ENCODE measurements at places on chromosomes 3 and 15.

DNA sequence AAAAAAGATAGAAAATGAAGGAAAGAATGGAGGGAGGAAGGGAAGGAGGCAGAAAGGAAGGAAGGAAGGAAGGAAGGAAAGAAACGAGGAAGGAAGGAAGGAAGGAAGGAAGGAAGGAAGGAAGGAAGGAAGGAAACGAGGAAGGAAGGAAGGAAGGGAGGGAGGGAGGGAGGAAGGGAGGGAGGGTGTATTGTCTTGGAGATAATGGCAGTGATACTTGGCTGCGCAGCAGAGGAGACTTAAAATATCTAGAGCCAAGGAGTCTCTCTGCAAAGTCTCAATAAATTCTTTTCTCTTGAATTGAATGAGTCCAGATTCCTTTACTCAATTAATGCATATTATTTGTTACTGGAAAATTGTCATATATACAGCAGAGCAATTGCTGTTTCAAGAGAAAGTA, 1059.7 kb downstream of the ZPLD1 start:
- no peak for DNase-seq

DNA sequence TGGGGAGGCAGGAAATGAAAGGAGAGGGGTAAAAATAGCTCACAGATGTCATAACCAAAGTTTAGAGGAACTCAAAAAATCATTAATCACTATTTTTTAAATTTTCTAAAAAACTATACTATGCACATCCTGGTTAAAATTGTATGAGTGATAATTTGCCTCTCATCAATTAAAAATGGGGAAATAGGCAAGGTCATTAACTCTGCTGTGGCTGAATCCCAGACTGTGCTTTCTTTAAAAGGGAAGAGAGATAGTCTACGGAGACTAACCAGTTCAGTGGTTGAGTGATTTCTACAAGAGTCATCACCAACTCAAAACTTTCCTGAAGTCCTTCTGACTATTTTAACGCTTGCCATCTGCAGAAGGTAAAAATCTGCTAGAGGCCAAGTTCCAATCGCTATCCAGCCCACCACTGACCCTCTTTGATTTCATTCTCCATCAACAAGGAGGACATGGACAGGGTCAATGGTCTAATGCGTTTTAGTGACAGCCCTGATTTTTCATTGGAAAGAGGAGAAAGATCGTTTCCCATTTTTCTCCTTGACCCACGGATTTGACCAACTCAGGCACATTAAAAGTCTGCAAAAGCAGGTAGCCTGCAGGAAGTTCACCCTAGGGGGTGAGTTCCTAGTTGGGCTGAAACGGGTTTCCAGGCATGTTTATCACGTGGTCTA, 850 bp downstream of the SUCLG2 start:
- DNase-seq, result no peak

- DNase-seq, result no peak
Observed at GRCh38 chr3:6935970-6936369, 75.1 kb downstream of the GRM7 start.

DNA sequence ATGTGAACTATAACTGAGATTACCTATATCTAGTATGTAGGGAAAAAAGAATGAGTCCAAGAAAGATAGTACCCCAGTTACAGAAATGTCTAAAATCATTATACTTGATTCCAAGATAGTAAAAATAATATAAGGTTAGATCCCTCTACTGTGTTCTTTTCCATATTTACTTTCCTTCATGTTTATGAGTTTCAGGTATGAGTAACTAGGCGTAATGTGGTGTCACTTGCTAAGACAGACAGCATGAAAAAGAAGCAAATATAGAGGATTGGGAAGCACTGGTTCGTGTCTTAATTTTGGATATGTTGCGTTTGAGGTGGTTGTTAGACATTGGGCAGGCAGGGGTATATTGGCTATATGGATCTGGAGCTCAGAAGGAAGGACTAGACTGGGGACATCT, 168.1 kb upstream of the PFN2 start:
- no peak for DNase-seq

DNA sequence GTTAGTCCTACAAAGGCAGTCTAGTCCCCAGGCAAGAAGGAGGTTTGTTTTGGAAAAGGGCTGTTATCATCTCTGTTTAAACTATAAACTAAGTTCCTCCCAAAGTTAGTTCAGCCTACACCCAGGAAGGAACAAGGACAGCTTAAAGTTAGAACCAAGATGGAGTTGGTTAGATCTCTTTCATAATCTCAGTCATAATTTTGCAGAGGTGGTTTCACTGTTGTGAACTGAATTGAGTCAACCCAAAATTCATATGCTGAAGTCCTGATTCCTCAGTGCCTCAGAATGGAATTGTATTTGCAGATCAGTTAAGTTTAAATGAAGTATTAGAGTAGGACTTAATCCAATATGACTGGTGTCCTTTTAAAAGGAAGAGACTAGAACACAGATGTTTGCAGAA, 101.0 kb upstream of the C3orf80 start:
- DNase-seq, result no peak

GRCh38 chr3:142888481-142889211, at the start of gene PCOLCE2:
Gene PCOLCE2 (minus strand): TSS chr3:142889083. CDS start chr3:142888896, 187 bp downstream.
- peak; percentile 21 for DNase-seq

DNA sequence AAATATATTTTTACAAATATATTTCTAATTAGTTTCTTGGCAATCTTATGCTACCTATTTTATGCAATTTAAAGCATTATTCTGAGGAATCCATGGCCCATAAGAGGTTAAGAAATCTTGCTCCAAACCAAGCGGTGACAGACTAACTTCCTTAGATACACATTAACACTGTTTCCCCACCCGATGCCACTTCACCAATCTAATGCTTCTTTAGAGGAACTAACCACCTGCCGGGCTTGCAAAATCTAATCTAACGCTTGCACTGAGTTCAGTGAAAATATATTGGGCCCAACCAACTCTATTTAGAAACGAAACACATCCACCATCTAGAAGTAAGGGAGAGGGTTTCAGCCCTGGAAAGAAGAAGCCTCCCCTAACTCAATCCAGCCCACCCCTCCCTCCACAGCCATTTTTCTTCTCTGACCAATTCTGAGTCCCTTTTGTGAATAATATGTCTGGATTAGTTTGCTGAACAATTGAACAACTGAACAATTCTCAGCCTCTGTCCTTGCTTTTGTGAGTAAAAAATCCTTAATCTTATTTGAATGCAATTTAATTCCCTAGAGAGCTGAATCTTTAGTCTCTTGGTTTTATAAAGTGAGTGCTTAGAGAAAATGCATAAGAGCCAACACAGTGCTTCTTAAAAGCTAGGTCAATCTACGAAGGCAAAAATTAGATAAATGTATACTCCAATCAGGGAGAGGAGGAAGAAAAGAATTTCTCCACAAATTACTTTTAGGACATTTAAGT, 150.4 kb upstream of the ADAMTS9 start:
- DNase-seq, result no peak

DNA sequence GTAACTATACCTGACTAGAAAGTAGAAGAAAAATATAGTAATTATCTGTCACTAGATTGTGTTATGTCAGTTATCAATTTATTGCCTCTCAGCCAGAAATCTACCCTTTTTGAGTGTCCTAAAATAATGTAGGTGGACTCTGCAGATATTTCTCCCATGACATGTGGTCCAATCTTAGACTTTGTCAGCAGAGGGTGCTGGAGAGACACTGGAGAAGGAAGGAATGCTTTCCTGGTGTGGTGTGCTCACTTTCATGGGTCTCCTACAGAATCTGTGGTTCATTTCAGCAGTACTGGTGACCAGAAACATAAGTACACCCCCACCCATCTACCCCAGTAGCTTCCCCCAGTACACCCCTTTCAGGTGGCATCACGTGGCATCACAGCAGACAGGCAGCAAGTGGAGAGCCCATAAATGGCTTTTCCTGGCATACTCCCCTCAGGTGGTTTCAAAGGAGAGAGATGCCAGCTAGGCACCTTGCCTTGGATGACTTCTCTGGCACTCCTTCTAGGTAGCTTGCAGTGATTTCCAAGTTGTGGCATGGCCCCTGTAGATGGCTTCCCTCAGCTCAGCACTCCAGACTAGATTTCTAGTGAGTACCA, 114.7 kb downstream of the GADL1 start:
- no peak for DNase-seq

- no peak for DNase-seq
Observed at GRCh38 chr3:14836049-14836468, 17.3 kb downstream of the FGD5 start.

- no peak for DNase-seq
Observed at GRCh38 chr3:53211706-53212702, 43.8 kb downstream of the TKT start.

DNA sequence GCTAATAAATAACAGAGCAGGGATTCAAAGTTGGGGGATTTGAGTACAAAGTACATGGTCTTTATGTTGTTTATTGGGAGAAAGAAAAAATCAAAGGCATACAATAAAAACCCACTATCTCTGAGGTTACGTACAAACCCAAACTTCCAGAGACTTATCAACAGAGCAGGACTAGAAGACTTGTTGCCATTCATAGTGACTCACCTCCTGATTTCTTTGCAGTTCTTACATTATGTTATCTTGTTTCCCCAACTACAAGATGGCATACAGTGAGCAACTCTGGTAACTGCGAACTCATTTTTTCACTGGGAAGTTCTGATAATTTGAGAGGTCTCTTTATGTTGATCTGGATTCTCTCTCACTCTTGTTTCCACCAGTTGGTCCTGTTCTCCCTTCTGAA, 80.6 kb upstream of the ETV5 start:
- DNase-seq, result no peak

- DNase-seq, result no peak
Observed at GRCh38 chr3:2897821-2898220, 212.4 kb downstream of the IL5RA start.

DNA sequence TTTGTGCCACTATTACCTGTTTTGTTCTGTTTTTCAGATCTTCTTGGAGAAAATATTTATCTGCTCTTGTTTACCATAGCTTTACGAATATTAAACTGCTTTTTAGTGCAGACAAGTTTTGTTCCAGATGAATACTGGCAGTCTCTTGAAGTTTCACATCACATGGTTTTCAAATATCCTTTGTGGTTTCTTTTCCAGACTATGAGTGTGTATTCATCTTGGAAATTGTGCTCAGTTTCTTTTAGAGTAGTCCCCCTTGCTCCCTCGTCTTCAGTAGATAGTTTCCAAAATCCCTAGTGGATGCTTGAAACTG, 1.2 kb downstream of the PIGB start:
- no peak for DNase-seq

- no peak for DNase-seq
Observed at GRCh38 chr3:59777667-59778077, 727.8 kb upstream of the CFAP20DC start.

DNA sequence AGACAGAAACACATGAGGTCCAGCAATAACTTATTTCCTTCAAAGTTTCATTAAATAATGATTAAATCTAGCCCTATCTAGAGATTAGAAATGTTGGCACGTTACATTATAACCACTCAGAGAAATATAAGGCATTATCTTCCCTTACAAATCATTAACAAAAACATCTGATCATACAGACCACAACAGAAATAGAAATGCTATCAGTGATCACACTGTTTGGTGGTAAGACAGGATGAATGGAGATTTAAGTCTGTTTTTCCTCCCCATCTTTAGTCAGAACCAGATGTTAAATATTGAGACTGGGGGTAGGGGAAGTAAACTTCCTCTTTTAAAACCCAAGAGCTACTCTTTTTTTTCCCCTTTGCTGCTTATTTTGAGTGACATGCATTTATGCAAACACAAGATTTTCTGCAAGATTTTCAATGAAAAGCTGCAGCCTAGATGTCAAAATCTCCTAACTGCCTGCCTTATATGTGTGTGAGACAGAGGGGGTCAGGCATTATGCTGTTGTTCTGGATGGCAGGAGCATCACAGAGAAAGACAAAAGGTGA, 70.4 kb downstream of the CBLB start:
- DNase-seq, result no peak

DNA sequence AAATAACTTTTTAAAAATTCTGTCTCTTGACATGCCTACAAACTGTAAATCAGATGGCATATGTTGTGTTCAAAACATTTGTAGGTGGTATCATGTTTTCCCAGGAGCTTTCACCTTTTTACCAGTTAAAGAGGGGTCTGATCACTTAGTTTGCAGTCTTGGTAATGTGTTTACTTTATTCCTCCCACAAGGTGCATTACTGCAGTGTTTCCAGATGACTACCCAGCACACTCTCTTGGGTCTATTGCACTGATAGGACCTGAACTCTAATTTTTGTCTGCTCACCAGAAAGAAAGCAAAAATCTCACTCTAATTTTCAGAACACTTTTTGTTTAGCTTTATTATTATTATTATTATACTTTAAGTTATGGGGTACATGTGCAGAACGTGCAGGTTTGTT, 734.1 kb downstream of the GBE1 start:
- no peak for DNase-seq

- no peak for DNase-seq
Observed at GRCh38 chr3:52986049-52986448, 59.8 kb downstream of the SFMBT1 start.

DNA sequence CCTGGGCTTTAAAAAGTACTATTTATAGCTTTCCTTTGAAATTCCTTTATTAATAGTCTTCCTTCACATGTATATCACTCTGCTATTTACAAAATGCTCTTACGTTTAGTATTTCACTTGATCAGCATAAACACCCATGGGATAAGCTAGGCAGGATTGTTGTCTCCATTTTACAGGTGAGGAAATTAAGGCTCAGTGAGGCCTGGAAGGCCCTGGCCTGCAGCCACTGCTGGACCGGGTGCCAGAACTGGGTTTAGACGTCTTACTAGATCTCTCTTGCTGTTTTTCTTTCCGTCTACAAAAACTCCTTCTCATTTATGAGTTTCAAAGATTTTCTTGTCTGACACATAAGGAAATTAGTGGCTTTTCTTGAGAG, 236.4 kb downstream of the LPP start:
- no peak for DNase-seq

GRCh38 chr3:89373434-89373833, 266.0 kb downstream of the EPHA3 start:
- DNase-seq, result no peak

DNA sequence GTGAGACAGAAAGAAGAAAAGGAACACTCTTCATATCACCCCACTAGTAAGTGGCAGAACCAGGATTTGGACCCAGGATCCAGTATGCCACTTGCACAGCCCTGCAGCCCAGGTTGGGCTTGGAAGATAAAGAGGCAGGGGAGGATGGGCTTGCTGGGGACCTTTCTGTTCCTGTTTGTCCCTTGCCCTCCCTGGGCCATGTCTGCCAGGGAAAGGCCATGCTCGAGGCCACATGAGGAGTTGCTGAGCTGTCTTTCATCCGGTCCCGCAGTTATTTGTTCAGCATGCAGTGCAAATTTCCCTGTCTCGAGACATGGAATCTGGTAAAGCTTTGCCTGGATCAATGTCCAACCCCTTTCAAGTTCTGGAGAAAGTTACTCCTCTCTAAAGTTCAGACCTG, 116.0 kb upstream of the MRPS22 start:
- no peak for DNase-seq

DNA sequence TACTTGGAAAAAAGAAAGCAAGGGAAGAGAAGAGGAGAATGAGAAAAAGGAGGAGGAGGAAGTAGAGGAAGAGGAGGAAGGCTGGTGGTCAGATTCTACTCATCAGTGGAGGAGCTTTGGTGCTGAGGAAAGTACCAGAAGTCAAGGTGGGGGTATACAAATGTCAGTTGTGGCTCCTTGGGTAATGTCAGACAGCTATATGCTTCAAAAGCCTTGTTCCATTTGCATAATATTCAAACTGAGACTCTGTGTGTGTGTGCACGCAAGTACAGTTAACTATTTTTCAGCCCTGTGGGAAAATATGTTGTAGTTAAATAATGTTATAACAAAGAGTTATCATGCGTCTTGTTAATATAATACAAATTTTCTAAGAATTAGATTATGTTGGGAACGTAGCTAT, 609.7 kb downstream of the PDCD6IP start:
- DNase-seq, result no peak
